Hematopoietic multipotent progenitor cell treated with erythropoietin and hydrocortisone succinate and interleukin-3 and kit ligand, for 17 days (in vitro differentiated cells): ENCODE measurements at places on chromosomes 1 and 21.

- no peak for DNase-seq
Observed at GRCh38 chr1:29628190-29628589, 391.9 kb downstream of the PTPRU start.

- no peak for DNase-seq
Observed at GRCh38 chr1:23196627-23197328, 20.5 kb downstream of the HTR1D start.

- DNase-seq: no peak
Observed at GRCh38 chr1:211135342-211135950, 1.5 kb upstream of the KCNH1 start.

GRCh38 chr1:184759651-184760050 lies 5.0 kb upstream of the EDEM3 start:
- DNase-seq: no peak

DNA sequence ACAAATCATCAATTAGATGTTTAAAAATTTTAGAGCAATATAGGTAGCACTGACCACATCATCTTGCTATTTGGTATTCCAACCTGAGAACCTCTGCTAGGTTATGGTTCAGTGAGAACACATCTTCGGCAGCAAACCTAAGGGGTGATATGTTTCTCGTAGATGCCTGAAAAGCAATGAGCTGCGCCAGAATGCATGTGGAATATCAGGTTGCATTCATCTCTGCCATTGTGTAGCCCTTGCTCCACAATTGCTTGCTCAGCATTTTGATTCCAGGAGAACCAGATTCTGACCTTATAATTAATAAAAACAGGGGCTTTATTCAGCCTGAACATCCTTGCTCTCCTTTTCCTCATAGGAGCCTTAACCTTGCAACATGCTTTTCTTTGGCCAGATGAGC lies 408.1 kb downstream of the USH2A start:
- no peak for DNase-seq

DNA sequence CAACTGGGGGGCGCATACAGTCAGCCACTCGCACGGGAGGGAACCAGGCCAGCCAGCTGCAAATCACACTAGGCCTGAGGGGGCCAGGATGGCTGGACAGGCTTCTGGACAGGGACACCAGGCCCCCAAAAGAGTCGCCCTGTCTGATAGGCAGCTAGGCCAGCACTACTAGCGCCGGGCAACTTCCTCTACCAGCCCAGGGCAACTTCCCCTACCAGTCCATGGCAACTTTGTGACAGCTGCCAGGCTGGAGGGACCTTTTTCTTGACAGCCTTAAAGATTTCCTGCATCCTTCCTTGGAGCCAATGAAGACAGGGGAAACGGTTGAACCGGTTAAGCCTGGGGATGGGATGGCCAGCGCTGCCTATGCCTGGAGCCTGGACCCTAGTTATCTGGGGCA lies 5.1 kb downstream of the IFFO2 start:
- no peak for DNase-seq

- no peak for DNase-seq
Observed at GRCh38 chr1:10824821-10825540, 28.5 kb upstream of the CASZ1 start.

DNA sequence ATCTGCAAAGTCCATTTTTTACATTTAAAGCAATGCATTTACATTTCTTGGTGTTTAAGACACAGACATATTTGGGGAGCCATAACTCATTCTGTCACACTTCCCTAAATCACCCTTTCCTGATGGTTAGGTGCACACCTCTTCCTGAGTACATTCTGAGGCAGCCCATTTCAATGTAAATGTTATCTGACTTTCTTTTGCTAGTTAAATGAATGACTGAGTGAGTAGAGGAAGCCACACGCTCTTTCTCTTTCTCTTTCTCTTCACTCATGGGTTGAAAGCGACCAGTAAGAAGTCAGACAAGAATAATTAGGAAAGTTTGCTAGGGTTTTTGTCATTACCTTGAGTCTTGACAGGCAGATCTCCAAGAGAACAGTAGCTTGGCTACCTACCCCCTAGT lies 143.1 kb downstream of the S1PR1 start:
- no peak for DNase-seq

GRCh38 chr1:236377832-236378535 lies 16.1 kb upstream of the EDARADD start:
- no peak for DNase-seq

GRCh38 chr1:180627411-180627810 lies 4.4 kb upstream of the XPR1 start:
- no peak for DNase-seq

GRCh38 chr1:12202190-12202497 lies 27.7 kb upstream of the VPS13D start:
- DNase-seq: no peak

- no peak for DNase-seq
Observed at GRCh38 chr21:31347435-31348032, 3.5 kb upstream of the TIAM1 start.

DNA sequence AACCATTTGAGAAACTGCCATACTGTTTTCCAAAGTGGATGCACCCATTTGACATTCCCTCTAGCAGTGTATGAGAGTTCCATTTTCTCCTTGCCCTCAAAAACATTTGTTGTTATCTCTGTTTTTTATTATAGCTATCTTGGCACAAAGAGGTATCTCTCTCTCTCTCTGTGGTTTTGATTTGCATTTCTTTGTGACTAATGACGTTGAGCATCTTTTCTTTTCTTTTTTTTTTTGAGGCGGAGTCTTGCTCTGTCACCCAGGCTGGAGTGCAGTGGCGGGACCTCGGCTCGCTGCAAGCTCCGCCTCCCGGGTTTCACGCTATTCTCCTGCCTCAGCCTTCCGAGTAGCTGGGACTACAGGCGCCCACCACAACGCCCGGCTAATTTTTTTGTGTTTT lies 17.4 kb upstream of the ZMYM6 start:
- DNase-seq: no peak

GRCh38 chr1:67171574-67171955 lies 5.3 kb downstream of the IL23R start:
- DNase-seq: no peak

DNA sequence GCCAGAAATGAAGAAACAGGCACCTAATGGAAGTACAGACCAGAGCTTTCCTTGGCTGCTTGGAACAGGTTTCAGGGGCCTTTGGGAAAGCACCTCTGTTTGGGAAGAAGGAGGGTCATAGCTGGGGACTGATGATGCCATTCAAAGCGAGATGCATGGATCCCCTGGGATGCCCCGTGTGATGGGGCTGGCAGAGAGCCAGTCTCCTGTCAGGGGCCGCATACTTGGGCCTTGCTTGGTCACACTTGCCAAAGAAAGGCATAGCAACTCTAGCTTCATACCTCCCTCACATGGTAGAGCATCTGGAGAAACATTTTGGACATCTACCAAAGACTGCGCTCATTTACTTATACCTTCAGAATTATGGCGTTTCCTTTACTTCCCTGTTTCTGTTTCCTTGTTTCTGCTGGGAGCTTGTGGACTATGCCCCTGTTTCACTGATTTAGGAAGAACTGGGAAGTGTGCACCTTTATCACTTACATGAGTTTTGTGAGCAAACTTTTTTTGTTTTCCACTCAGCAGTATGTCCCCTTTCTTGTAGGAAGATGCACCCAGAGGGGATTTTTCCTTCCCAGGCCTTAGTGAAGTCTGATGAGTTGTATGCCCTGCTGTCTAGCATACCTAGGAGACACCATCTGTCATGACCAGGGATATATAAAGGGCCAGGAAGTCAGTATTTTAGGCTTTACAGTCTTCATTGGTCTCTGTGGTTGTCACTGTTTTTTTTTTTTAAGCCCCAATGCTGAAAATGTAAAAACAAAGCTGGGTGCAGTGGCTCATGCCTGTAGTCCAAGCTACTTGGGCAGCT lies 19.8 kb upstream of the ST3GAL3 start:
- no peak for DNase-seq

DNA sequence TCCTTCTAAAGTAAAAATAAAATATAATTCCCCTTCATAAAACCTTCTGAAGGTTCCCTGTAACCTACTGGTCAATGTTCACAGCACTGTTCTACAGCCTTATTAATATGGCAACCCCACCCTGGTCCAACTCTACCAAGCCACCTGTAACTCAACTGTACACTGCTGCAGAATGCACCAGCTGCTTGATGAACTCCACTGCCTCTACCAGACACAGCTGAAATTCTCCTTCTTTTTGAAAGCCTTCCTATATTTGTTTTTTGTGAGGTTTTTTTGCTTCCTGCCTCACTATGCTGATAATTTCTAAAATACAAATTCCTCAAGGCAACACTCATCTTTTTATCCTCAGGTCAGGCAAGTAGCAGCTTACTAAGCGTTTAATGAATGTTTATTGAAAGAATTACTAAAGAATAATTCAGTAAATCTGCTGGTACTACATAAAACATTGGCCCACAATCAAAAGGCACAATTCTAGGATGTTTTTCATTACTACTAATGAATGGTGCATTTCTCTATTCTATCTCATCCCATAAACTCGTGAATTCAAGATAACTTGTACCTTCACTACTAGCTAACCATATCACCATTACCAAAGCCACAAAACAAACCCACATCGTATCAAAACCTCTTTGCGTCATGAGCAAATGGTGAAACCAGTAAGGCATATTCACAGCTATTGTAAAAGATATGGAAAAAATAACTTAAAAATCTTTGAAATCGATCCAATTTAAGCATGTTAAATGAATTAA lies 2.4 kb downstream of the SSX2IP start:
- peak; percentile 55 for DNase-seq

DNA sequence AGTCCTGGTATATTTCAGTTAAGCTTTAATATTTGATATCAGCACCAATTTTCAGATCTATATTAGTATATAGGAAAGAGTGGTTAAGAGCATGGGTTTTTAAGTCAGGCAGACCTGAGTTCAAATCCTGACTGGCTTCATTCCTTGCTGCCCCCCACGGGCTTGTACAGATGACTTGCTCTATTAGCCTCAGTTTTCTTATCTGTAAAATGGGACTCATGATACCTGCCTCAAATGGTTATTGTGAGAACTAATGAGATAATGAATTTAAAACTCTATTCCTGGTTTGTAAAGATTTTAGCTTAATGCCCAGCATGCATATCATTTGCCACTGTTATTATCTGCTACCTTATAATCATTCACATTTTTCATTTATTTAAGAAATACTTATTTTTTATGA lies 264.5 kb downstream of the RPS6KC1 start:
- no peak for DNase-seq

DNA sequence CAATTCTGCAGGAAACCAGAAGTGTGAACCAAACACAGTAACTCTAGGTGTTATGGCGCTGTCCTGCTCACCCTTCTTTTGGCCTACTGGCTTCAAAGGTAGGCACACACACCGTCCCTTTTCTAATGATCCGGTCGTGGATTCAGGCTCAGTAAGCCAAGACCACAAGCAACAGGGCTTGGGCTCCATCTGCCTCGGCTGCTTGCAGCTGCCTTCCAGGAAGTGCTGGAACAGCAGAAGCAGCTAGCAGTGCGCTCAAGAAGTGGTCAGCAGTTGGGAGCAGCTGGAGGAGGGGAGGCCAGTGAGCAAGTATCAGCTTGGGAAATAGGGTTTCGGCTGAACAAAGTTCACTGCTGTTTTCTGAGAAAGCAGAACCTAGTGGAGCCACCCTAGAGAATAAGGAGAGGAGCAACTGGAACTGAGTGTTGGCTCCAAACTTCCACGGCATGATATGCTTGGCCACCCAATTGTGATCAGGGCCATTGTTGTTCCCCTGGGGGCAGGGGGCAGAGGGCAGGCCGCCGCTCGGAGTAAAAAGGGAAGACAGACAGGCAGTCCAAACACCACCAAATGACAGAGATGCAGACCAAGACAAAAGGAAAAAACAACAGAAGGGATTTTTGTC lies 173.4 kb downstream of the TOMM20 start:
- no peak for DNase-seq

DNA sequence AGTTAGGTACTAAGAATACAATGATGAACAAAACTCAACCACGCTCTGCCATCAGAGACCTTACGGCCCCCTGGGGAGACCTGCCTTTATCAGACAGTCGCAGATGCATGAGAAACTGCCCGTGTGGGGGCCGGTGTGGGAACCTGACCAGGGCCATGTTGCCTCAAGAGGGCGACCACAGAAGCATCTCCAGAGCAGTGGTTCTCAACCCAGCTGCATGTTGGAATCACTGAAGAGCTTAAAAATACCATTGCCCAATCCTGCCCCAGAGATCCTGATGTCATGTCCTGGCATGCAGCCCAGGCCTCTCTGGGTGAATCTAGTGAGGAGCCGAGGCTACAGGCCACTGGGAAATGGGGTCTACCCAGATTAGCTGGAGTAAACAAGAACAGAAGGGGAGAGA lies 108.7 kb downstream of the PRDM2 start:
- DNase-seq: no peak

GRCh38 chr1:2972879-2973575 lies 48.2 kb upstream of the ACTRT2 start:
- DNase-seq: no peak

DNA sequence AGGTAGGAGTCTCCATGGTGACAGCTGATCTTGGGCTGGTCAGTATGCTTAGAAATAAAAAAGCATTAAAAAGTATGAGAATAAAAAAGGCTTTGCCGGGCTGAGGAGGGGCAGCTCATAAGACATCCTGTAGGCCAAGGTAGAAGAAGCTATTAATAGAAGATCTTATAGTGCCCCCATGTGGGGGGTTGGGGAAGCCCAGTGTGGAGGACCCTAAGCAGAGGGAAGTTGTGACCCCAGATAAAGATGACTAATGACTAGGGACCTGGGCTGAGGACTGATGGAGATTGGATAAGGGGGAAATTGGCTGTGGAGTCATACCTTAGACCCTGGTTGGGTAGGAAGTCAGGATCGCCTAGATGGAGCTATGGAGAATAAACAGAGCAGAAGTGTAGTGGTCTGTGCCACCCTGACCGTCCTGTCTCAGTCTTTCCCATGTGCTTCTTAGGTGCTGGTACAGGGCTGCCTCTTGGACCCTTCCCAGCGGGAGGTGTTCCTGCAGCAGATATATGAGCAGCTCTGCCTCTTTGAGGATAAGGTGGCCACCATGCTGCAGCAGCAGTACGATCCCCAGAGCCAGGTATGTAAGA lies 25.0 kb downstream of the SZT2 start:
- DNase-seq: peak; percentile 85

- no peak for DNase-seq
Observed at GRCh38 chr1:188224263-188224662, 1395.5 kb downstream of the PLA2G4A start.

- DNase-seq: no peak
Observed at GRCh38 chr1:222097588-222097987, 355.7 kb upstream of the DUSP10 start.

- no peak for DNase-seq
Observed at GRCh38 chr1:167168424-167168823, 52.3 kb upstream of the POU2F1 start.

DNA sequence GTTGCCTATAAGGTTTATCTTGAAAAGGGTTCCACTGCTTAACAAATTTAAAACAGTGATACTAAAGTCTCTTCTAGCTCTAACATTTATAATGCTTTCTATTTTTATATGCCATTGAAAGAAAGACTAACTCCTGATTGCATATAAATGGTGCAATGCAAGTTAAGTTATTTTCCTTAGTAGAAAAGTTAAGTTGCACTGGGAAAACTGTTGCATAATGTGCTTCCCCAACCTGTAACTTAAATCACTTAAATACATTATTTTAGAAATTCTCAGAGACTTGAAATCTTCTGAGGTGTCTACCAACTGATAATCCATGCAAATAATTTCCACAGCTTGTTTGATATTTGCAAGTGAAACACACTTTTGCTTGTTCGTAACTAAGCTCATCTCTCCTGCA lies 175.0 kb upstream of the HMCN1 start:
- no peak for DNase-seq
